ENCODE measurements at places on chromosomes 3 and 15.

GRCh38 chr3:14422016-14422963, 19.9 kb downstream of the SLC6A6 start:
- DNase-seq: no peak
- peaks cover 78% of the 10 kb centered on the region for H3K4me1 ChIP-seq
- no peak overlapping the region for H3K4me3 ChIP-seq
- H3K36me3 ChIP-seq: peaks cover 13% of the 10 kb centered on the region
- no peaks in the 10 kb centered on the region for H3K27me3 ChIP-seq

DNA sequence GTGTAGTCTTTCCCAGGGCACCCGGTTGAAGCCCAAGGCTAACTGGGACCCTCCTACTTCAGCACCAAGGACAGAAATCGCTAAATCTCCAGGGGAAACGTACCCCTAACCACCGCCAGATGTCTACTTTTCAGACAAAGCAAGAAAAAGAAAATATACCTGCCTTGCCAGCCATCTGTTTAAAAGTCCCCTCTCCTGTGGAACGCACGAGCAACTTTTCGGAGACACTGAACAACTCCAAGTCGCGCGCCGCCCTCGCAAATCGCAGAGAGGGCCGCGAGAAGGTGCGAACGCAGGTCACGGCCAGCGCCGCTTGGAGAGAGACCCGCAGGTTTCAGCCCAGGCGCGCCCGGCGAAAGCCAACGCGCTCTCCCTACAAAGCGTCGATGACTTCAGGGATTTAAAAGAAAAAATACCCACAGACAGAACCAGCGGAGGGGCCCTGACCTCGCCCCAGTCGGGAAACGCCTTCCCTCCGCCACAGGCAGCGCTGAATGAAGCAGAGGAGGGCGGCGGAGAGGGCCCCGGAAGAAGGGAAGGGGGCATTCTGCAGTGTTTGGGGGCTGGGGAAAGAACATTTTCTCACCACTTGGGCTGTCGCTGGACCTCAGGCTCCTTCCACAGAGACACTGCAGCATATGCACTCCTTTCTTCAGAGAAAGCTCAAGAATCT, 213.1 kb downstream of the FGF12 start:
- peak; percentile 72 for DNase-seq
- H3K4me3 ChIP-seq: peak overlapping the region; percentile 49
- H3K27me3 ChIP-seq: peaks cover 19% of the 10 kb centered on the region
- H3K27ac ChIP-seq: peak overlapping the region; percentile 58
- H3K4me1 ChIP-seq: peaks cover 18% of the 10 kb centered on the region

DNA sequence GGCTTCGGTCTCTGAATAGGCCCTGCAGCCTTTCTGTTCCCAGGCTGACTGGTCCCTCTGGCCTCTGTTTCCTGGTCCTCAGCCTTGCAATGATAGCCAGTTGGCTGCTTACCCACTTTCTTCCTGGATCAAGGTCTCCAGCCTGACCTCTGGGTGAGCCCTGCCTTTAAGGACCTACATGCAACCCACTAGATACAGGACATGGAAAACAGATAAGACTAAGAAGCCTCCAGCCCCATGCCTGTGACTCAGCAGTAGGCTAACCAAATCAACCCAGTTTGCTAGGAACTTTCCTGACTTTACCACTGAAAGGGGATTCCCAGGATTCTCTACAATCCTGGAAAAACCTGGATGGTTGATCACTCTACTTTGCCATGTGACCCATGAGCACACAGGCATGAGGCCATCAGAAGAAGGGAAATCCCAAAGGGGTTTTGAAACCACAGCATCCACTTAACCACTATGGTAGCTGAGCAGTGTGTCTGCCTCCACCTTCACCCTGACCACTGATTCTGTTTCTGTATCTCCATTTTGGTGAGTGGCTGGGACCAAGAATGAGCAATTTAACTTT, 188.1 kb downstream of the CHST2 start:
- no peak overlapping the region for H3K4me3 ChIP-seq
- no peak overlapping the region for H3K27ac ChIP-seq
- peaks cover 14% of the 10 kb centered on the region for H3K4me1 ChIP-seq
- H3K36me3 ChIP-seq: no peaks in the 10 kb centered on the region
- no peak for DNase-seq

DNA sequence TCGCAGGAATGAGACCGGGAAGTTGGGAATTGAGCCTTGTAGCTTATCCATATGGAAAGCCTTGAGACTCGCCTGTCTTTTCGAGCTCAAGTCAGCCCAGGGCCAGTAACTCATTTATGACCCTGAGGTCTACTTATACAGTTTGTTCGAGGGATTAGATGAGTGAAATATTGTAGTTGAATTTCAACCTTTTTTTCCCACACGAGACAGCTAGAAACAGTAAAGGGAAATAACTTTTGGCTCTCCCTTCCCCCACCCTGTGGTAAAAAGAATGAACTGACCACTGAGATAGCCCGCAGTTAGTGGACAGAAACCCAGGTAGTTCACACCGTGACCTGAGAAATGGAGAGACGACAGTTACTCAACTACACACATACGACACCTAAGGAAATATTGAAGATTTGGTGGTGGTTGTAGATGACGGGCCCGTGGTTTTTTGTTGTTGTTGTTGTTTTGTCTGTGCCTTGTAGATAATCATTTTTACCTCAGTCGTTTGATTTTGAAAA, 841 bp downstream of the EIF3J start:
- DNase-seq: no peak
- H3K27me3 ChIP-seq: no peaks in the 10 kb centered on the region
- peaks cover 5% of the 10 kb centered on the region for H3K36me3 ChIP-seq
- peak overlapping the region; percentile 99 for H3K27ac ChIP-seq
- peak overlapping the region; percentile 88 for H3K4me3 ChIP-seq
- peaks cover 43% of the 10 kb centered on the region for H3K4me1 ChIP-seq

DNA sequence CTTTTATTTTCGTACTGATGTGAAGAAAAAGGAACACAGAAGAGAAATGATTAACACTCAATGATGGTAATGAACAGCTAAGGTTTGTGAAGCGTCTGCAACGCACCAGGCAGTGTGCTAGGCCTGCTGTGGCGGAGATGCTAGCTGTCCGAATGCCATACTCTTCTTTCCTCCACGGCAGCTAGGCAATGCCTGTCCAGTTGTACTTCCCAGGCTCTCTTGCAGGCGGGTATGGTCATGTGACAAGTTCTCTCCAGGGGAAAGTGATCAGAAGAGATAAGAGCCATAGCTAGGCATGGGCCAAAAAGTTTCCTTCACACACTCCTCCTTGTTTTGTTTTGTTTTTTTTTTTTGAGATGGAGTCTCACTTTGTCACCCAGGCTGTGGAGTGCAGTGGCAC, 6.7 kb downstream of the TADA3 start:
- H3K36me3 ChIP-seq: peaks cover 98% of the 10 kb centered on the region
- no peak for DNase-seq
- H3K4me1 ChIP-seq: peaks cover 6% of the 10 kb centered on the region
- H3K27me3 ChIP-seq: no peaks in the 10 kb centered on the region
- no peak overlapping the region for H3K4me3 ChIP-seq

DNA sequence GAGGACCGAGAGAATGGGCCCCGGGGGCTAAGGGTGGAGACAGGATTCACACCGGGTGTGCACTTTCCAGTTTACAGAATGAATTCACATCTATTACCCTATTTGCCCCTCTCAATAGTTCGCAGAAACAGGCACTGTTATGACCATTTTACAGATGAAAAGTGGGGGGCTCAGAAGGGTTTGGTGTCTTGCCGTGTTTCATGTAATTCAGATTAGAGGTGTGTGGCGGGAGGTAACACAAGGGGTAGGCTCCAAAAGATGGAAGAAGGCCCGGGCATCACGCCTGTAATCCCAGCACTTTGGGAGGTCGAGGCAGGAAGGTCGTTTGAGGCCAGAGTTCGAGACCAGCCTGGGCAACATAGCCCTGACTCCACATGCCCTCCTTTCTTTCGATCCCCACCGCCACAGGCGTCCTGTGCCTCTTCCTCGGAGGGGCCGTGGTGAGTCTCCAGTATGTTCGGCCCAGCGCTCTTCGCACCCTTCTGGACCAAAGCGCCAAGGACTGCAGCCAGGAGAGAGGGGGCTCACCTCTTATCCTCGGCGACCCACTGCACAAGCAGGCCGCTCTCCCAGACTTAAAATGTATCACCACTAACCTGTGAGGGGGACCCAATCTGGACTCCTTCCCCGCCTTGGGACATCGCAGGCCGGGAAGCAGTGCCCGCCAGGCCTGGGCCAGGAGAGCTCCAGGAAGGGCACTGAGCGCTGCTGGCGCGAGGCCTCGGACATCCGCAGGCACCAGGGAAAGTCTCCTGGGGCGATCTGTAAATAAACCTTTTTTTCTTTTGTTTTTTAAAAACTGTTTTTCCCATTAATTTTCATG, 3.4 kb downstream of the DUOXA2 start:
- peak overlapping the region; percentile 52 for H3K4me3 ChIP-seq
- DNase-seq: no peak
- peaks cover 48% of the 10 kb centered on the region for H3K4me1 ChIP-seq
- H3K27ac ChIP-seq: no peak overlapping the region
- H3K36me3 ChIP-seq: no peaks in the 10 kb centered on the region

GRCh38 chr3:123159926-123160635, 41.7 kb upstream of the SEC22A start:
- no peak overlapping the region for H3K27ac ChIP-seq
- H3K27me3 ChIP-seq: no peaks in the 10 kb centered on the region
- peaks cover 33% of the 10 kb centered on the region for H3K36me3 ChIP-seq
- H3K4me3 ChIP-seq: no peak overlapping the region

DNA sequence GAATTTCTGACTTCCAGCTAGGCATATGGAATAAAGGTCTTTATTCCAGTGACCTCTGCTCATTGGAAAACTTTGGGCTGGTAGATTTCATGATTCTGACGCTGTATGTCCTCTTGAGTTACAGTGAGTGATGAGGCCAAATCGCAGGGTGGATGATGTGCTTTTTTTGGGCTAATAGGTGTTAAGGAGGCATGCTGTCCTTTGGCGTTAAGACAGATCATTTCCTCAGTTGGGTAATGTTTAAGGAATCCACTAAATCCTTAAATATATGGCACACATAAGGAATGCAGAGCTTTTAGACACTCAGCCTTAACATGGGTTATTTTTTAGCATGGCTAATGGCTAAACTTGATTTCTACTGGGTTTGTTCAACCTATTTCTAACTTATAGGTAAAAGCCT, 87.9 kb downstream of the LPP start:
- H3K27me3 ChIP-seq: no peaks in the 10 kb centered on the region
- no peak overlapping the region for H3K4me3 ChIP-seq
- peaks cover 10% of the 10 kb centered on the region for H3K4me1 ChIP-seq
- peaks cover 10% of the 10 kb centered on the region for H3K36me3 ChIP-seq
- DNase-seq: no peak
- H3K27ac ChIP-seq: peak overlapping the region; percentile 33

DNA sequence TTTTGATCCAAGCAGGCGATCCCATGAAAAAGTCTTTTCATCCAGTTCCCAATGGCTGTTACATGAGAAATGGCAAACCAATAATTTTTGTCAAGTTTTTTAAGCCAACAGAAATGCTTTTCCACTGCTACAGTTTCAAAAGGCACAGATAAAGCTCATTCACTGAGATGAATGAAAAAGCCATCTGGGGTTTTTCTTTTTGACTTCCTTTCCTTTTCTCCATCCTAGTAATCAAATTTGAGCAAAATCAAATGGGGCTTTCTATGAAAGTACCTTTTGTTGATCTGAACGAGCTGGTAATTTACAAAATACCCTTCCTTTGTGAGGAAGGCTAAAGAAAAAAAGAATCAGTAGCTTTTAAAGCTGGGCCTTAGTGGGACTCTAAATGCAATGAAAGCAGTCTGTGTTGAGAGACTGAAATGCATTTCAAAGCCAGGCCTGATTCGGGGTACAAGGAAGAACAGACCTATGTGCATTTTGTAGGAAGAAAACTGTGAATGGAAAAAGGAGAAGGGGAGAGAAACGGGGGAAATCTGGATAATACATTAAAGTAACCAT, 185.2 kb upstream of the DNAJC19 start:
- H3K4me3 ChIP-seq: no peak overlapping the region
- no peak for DNase-seq
- peaks cover 7% of the 10 kb centered on the region for H3K4me1 ChIP-seq

DNA sequence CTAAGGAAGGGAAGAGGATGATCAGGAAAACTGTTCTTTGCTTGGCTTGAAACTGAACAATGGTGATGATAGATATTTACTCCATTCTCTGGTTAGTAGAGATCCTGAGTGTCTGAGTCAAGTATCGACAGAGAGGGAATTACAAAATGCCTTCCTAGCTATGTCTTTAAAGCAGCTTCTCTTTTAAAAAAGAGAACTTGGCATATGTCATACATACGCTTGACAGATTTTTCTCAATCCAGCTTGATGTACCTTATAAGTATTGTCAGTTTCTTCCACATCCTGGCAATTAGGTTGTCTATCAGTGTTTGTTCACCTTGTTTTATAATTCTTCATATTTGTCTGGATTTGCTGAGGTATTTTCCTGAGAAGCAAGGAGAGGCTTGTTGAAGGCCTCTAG, 5.0 kb upstream of the EPHB1 start:
- H3K36me3 ChIP-seq: no peaks in the 10 kb centered on the region
- H3K4me3 ChIP-seq: no peak overlapping the region
- no peak for DNase-seq
- H3K27ac ChIP-seq: no peak overlapping the region
- peaks cover 4% of the 10 kb centered on the region for H3K4me1 ChIP-seq

DNA sequence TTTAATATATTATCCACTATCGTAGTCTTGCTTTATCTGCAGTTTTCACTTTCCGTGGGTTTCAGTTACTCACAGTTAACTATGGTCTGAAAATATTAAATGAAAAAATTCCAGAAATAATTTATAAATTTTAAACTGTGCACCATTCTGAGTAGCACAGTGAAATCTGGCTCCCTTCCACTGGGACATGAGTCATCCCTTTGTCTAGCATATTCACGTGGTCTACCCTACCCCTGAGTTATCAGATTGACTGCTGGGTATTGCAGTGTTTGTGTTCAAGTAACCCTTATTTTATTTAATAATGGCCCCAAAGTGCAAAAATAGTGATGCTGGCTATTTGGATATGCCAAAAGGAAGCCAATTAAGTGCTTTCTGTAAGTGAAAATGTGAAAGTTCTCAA, 539.5 kb upstream of the AGTR1 start:
- no peak overlapping the region for H3K27ac ChIP-seq
- H3K27me3 ChIP-seq: no peaks in the 10 kb centered on the region
- H3K4me3 ChIP-seq: no peak overlapping the region

GRCh38 chr15:66573719-66574595, 8.2 kb upstream of the LCTL start:
- DNase-seq: peak; percentile 65
- H3K36me3 ChIP-seq: no peaks in the 10 kb centered on the region
- H3K4me1 ChIP-seq: no peaks in the 10 kb centered on the region
- no peaks in the 10 kb centered on the region for H3K27me3 ChIP-seq

- no peaks in the 10 kb centered on the region for H3K27me3 ChIP-seq
- no peak overlapping the region for H3K27ac ChIP-seq
- no peaks in the 10 kb centered on the region for H3K36me3 ChIP-seq
- no peaks in the 10 kb centered on the region for H3K4me1 ChIP-seq
- DNase-seq: no peak
Measured at GRCh38 chr3:134136604-134137003, 106.9 kb upstream of the SLCO2A1 start.

- H3K4me1 ChIP-seq: peaks cover 57% of the 10 kb centered on the region
- H3K36me3 ChIP-seq: no peaks in the 10 kb centered on the region
- no peaks in the 10 kb centered on the region for H3K27me3 ChIP-seq
- peak overlapping the region; percentile 83 for H3K27ac ChIP-seq
Measured at GRCh38 chr15:40082195-40082883, 26.3 kb downstream of the BMF start.

All from stomach (tissue), 19 donors.